ENCODE measurements at places on chromosomes 3 and 15. TPM values are rescaled to one million over a fixed set of nuclear protein-coding genes. Genes with fewer than 3 reads are reported as not detected.

Gene NANOGP8
- total RNA-seq: not detected

Gene MEIS2
- 4.2 TPM for total RNA-seq

GRCh38 chr3:10817506-10817905, 1.5 kb downstream of the SLC6A11 start:
- peaks cover 29% of the 10 kb centered on the region for H3K27me3 ChIP-seq
- H3K4me1 ChIP-seq: no peaks in the 10 kb centered on the region
- no peak overlapping the region for H3K4me3 ChIP-seq
- DNase-seq: no peak
- no peak overlapping the region for H3K27ac ChIP-seq

GRCh38 chr15:78638658-78639314, 2.2 kb downstream of the CHRNB4 start:
- no peaks in the 10 kb centered on the region for H3K36me3 ChIP-seq
- H3K27me3 ChIP-seq: peaks cover 11% of the 10 kb centered on the region
- no peak overlapping the region for H3K4me3 ChIP-seq
- DNase-seq: peak; percentile 61
- H3K4me1 ChIP-seq: 0 out of 2 replicates have a peak, but pooled peaks cover 5% of the 10 kb centered on the region

GRCh38 chr15:49953421-49953820, 165.6 kb downstream of the ATP8B4 start:
- no peaks in the 10 kb centered on the region for H3K27me3 ChIP-seq
- H3K27ac ChIP-seq: no peak overlapping the region
- no peak overlapping the region for H3K4me3 ChIP-seq

- peak; percentile 5 for DNase-seq
- no peak overlapping the region for H3K4me3 ChIP-seq
- H3K27ac ChIP-seq: no peak overlapping the region
- H3K36me3 ChIP-seq: no peaks in the 10 kb centered on the region
Measured at GRCh38 chr3:137205394-137206045, 247.7 kb downstream of the IL20RB start.

- no peaks in the 10 kb centered on the region for H3K27me3 ChIP-seq
- H3K27ac ChIP-seq: no peak within 1 kb of the TSS
- H3K36me3 ChIP-seq: no peaks in the 10 kb centered on the region
- peak; percentile 74 for DNase-seq
- H3K4me3 ChIP-seq: no peak within 1 kb of the TSS
- H3K4me1 ChIP-seq: peaks cover 4% of the 10 kb centered on the region
Measured at GRCh38 chr3:51706788-51707731, at the start of gene GRM2. Gene GRM2, plus strand, starts transcription at chr3:51707068. Its CDS starts 1,916 bp downstream, at chr3:51708984.

DNA sequence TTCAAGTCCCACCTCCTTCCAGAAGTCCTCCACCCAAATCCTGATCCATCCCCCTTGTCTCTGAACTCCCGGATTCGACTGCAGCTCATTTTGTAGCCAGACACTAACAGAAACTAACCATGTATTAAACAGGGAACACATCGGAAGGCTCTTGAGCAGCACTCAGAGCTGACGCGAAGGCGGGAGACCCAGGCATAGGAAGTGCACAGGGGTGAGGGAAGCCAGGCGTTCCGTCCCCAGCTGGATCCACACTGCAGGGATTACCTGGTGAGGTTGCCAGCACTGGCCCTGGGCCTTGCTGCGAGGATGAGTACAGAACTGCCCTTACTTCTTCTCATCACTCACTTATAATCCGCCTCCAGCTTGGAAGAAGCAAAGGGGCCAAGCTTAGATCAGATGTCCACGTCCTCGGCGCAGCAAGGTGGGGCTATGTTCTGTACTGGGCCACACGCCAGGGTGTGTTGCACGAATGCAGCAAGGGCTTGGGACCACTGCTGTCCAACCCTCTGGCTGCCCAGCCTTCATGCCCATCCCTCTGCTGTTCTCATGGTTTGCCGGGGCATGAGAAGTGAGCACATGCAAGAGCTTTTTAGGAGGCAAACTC, 124.2 kb upstream of the SMAD3 start:
- no peaks in the 10 kb centered on the region for H3K27me3 ChIP-seq
- no peak overlapping the region for H3K4me3 ChIP-seq
- peaks cover 12% of the 10 kb centered on the region for H3K4me1 ChIP-seq
- no peak overlapping the region for H3K27ac ChIP-seq
- DNase-seq: no peak

DNA sequence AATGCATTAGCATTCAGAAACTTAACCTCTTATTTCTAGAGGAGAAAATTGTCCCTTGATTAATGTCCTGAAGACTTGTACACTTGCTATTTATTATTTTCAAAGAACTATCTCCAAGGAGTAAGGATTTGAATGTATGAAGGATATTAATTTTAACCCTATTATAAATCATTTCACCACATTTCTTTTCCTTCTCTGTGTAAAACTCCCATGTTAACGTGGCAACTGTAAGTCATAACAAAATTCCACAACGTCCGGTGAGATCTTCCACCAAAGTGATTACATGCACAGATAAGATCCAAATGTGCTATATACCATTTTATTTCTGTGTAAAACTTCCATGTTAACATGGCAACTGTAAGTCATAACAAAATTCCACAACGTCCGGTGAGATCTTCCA, 229.1 kb upstream of the ARHGEF26 start:
- no peak overlapping the region for H3K4me3 ChIP-seq
- H3K27me3 ChIP-seq: no peaks in the 10 kb centered on the region
- no peaks in the 10 kb centered on the region for H3K36me3 ChIP-seq
- no peak overlapping the region for H3K27ac ChIP-seq
- no peak for DNase-seq

- no peaks in the 10 kb centered on the region for H3K27me3 ChIP-seq
- H3K4me3 ChIP-seq: no peak overlapping the region
- H3K27ac ChIP-seq: no peak overlapping the region
- DNase-seq: no peak
Measured at GRCh38 chr3:60775985-60776384, 475.3 kb downstream of the FHIT start.

DNA sequence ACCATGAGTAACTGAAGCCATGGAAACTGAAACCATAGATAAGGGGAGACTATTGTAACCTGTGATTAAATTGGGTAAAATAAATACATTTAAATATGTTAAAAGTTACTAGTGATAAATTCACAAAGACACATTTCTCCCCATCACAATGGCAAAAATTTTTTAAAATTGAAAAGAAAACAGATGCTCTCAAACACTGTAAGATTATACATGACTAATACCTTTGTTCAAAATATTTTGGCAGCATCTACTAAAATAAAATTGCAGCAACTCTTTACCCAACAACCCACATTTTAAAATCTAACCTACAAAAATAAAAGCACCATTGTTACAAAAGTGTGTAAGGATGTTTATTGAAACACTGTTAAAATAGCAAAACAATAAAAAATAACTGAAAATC, 93.3 kb downstream of the CLASP2 start:
- H3K27me3 ChIP-seq: no peaks in the 10 kb centered on the region
- H3K27ac ChIP-seq: no peak overlapping the region
- no peaks in the 10 kb centered on the region for H3K4me1 ChIP-seq

DNA sequence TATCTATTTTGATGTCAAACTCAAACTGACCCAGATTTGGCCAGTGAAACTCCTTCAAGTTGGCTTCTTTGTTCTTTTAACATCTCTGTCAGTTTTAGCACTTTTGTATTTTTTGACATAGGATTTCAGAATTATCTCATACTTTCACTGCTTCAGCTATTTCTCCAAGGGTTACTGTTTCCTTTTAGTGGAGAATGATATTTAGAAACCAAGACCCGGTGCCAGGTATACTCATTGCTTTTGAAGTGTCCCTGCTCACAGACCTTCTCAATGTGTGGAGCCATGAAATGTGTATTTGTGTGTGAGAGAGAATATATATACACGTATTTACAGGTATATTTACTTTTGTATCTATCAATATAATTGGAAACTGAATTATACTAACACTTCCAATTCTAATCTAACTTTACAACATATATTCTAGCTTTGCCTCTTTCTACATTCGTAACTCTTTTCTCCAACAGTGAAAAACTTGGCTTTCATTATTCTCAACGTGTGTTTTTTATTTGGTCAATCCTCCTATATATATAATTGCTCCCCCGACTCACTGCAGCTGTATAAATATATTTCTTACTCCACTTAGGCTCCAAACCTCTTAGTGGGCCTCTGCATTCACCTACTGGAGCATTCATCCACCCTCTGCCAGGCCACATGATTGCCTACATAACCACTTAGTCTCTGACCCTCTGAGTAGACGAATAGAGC, 54.0 kb downstream of the OTOL1 start:
- H3K27ac ChIP-seq: no peak overlapping the region
- H3K4me1 ChIP-seq: no peaks in the 10 kb centered on the region
- H3K27me3 ChIP-seq: no peaks in the 10 kb centered on the region
- no peaks in the 10 kb centered on the region for H3K36me3 ChIP-seq
- no peak overlapping the region for H3K4me3 ChIP-seq

DNA sequence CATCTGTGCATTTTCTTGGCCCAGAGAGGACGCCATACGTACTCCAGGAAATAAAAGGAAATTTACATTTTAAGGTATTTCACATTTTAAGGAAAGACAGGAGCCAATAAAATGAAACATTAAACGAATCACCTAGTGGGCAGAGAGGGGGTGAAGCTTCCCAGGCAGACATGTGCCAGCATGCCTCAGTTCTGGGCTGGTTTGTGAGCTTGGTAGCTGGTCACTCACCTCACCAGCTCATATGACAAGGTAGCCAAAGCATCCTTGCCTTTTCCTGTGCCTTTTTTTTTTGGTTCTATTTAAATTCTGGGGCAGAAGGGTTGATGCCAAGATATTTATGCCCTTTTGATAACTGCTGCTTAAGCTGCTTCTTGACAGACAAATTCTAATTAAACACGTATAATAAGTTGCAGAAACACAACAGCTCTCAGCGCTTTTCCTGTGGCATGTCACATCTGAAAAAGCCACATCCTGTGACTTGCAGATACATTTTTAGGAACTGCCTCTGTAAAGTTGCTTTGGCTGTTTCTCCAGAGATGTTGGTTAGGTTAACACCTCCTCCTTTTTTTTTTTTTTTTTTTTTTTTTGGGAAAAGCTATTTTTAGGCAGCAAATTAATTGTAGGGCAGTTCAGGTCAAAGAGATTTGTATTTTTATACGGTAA, 218.6 kb downstream of the PDCD6IP start:
- no peak overlapping the region for H3K27ac ChIP-seq
- DNase-seq: no peak
- H3K36me3 ChIP-seq: no peaks in the 10 kb centered on the region
- peaks cover 18% of the 10 kb centered on the region for H3K4me1 ChIP-seq
- no peak overlapping the region for H3K4me3 ChIP-seq

DNA sequence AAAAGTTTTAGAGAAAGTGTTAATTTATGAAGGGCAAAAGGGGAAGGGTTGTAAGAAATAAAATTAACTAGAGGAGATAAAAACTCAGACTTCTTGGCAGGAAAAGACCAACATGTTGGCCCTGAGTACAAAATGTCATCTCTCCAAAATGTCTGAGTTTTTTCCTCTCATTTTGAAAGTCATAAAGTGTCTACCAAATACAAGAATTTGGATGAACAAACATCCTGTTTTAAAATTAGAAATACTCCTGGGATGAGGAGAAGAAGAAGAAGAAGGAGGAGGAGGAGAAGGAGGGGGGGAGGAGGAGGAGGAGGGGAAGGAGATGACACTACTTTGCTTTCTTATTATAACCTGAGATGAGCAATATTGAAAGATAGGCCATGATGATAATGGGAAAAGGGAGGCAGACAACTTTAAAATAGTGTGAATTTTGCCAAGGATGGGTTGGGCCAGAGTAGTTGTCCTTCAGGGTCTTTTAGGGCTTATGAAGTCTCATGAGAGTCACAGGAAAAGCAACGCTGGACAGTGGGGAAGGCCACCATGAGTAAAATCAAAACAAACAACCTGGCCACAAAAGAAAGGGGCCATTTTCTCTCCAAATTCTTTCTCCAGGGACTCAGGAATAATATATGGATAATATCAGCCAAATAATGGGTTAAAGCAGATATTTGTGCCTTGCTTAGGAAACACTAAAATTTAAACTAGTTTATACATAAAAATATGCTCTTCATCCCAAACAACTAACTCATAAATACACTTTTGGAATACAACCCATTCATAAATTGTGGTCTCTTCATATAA, 632.9 kb downstream of the EPHA3 start:
- H3K27ac ChIP-seq: peak overlapping the region; percentile 80
- peaks cover 10% of the 10 kb centered on the region for H3K4me1 ChIP-seq
- no peaks in the 10 kb centered on the region for H3K27me3 ChIP-seq
- H3K36me3 ChIP-seq: no peaks in the 10 kb centered on the region

DNA sequence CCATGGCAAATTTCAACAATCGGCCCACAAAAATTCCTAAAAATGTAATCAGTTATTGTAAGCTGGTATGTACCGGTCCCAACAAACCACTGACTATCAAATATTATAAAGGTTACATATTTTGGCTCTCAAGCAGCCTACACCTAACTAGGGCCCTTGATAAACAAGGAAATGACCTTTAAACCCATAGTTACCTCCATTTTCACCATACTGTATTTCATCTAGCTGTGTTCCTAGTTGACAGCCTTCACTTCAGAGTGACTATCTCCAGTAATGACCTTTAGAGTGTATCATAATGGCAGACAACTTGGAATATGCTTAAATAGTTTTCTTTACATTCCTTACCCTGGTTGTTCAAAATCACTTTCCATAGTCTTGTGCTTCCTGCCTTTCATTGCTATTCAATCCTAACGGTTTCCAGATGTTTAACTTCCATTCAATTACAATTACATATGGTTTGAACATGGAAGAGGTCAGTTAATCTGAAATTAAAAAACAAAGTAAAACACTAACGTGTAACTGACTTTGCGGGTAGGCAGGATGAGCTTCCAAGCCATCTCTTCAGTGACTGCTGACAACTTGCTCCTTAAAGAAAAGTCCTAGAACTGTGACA, 111.9 kb upstream of the TSC22D2 start:
- H3K4me3 ChIP-seq: no peak overlapping the region
- DNase-seq: no peak
- H3K4me1 ChIP-seq: peaks cover 43% of the 10 kb centered on the region
- H3K36me3 ChIP-seq: no peaks in the 10 kb centered on the region
- no peaks in the 10 kb centered on the region for H3K27me3 ChIP-seq

DNA sequence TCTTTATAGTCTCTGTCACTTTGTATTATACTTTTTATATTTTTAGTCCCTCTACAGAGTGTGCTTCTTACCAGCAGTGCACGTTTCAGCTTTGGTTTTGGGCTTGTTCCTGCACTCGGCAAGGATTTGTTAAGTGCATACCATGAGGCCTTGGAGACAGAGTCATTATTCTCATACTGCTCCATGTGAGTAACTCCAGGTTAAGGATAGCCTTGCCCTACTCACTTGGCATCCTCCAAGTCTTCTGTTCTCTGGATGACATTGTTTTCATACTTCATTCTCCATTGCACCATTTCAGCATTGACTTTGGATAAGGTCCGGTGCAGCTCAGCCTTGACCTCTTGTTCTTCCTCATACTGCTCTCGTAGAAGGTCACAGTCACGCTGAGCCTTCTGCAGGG, 96.4 kb downstream of the MYH15 start:
- no peaks in the 10 kb centered on the region for H3K36me3 ChIP-seq
- no peaks in the 10 kb centered on the region for H3K4me1 ChIP-seq
- H3K4me3 ChIP-seq: no peak overlapping the region
- DNase-seq: no peak
- H3K27me3 ChIP-seq: no peaks in the 10 kb centered on the region
- H3K27ac ChIP-seq: no peak overlapping the region

- no peak for DNase-seq
- no peaks in the 10 kb centered on the region for H3K27me3 ChIP-seq
- no peak overlapping the region for H3K4me3 ChIP-seq
- peaks cover 41% of the 10 kb centered on the region for H3K36me3 ChIP-seq
Measured at GRCh38 chr15:74799255-74799855, 13.3 kb upstream of the LMAN1L start.

- no peaks in the 10 kb centered on the region for H3K36me3 ChIP-seq
- no peak overlapping the region for H3K27ac ChIP-seq
- DNase-seq: no peak
- H3K4me1 ChIP-seq: peaks cover 12% of the 10 kb centered on the region
Measured at GRCh38 chr3:126895178-126896066, 87.5 kb upstream of the PLXNA1 start.

Data from SJSA1 (cell line).